B cell (primary cell): ENCODE measurements at places on chromosomes 5 and 9. TPM values are rescaled to one million over a fixed set of nuclear protein-coding genes. Genes with fewer than 3 reads are reported as not detected.
A peak's percentile ranks its signal among the peaks of the same experiment; 100 is the strongest.

- H3K4me1 ChIP-seq, result no peaks in the 10 kb centered on the region
- H3K4me3 ChIP-seq, result no peak overlapping the region
- no peak overlapping the region for H3K27ac ChIP-seq
- no peaks in the 10 kb centered on the region for H3K27me3 ChIP-seq
- DNase-seq, result no peak
- H3K36me3 ChIP-seq, result no peaks in the 10 kb centered on the region
Observed at GRCh38 chr9:80932181-80932580, 757.2 kb downstream of the TLE1 start.

DNA sequence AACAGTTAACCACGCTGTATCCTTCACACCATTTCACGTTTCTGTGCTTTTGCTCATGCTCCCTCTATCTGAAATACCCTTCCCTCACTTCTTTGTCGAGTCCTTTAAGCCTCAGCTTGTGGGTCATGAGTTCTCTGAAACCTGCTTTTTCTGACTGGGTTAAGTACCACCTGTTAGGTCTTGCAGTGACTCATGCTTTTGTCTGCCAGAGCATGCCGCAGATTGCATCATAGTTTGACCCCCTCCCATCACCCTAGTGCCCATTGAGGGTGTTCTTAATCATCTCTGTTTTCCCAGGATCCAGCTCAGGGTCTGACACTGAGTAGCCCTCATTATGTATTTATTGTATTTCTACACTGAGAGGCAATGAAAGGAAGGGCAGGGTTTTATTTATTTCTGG is 190.2 kb downstream of the ASTN2 start:
- H3K4me3 ChIP-seq, result no peak overlapping the region
- H3K4me1 ChIP-seq, result no peaks in the 10 kb centered on the region
- no peaks in the 10 kb centered on the region for H3K36me3 ChIP-seq
- no peak overlapping the region for H3K27ac ChIP-seq
- no peaks in the 10 kb centered on the region for H3K27me3 ChIP-seq
- no peak for DNase-seq

TERT gene
- 0.10 and 0.39 TPM in 2 replicates for total RNA-seq

DNA sequence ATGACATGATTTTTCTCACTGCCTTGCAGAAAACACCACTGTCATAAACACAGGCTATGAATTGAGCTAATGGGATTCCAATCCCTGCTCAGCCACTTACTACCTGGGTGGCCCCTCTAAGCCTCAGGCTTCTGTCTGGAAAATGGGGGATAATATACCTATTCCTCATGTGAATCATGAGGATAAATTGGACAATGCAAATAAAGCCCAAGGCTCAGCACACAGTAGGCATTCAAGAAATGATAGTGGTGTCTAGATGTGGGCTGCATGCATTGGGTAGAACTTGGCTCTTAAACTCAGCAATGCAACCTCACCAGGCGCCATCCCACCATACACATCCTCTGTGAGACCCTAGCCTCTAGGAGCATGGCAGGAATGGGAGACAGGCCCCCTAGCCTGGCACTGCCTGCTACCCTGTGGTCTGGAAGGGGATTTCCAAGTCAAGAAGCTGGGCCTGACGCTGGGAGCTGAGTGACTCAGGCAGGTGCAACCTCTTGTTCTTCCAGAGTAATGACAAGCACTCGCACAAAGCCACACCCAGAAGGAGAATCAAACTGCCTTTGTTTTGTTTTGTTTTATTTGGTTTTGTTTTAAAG is 2.3 kb upstream of the TNIP1 start:
- peak; percentile 59 for DNase-seq
- no peak overlapping the region for H3K4me3 ChIP-seq
- peaks cover 4% of the 10 kb centered on the region for H3K36me3 ChIP-seq
- no peaks in the 10 kb centered on the region for H3K27me3 ChIP-seq
- H3K27ac ChIP-seq, result peak overlapping the region; percentile 100
- H3K4me1 ChIP-seq, result peaks cover 78% of the 10 kb centered on the region

NDST1 gene
- total RNA-seq, result 4.3 and 8.9 TPM in 2 replicates

DNA sequence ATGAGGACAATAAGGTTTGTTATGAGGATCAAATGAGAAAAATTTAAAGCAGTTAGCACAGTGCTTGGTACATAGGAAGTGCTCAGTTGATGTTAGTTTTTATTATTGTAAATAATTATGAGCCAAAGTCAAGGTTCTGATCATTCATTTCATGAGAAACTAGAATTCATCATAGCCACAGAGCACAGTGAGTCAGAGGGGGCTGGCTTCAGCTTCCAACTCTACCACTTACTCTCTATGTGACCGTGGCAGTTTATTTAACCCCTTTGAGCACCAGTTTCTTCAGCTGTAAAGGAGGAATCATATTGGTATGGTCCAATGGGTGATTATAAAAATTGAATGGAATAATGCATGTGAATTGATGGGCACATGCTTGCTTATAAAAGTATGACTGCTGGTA is 39.4 kb downstream of the KLHL3 start:
- peaks cover 7% of the 10 kb centered on the region for H3K4me1 ChIP-seq
- H3K36me3 ChIP-seq, result no peaks in the 10 kb centered on the region
- DNase-seq, result no peak
- no peaks in the 10 kb centered on the region for H3K27me3 ChIP-seq
- H3K27ac ChIP-seq, result no peak overlapping the region
- no peak overlapping the region for H3K4me3 ChIP-seq
